SW480 (cell line): ENCODE measurements at places on chromosomes 3 and 15.

DNA sequence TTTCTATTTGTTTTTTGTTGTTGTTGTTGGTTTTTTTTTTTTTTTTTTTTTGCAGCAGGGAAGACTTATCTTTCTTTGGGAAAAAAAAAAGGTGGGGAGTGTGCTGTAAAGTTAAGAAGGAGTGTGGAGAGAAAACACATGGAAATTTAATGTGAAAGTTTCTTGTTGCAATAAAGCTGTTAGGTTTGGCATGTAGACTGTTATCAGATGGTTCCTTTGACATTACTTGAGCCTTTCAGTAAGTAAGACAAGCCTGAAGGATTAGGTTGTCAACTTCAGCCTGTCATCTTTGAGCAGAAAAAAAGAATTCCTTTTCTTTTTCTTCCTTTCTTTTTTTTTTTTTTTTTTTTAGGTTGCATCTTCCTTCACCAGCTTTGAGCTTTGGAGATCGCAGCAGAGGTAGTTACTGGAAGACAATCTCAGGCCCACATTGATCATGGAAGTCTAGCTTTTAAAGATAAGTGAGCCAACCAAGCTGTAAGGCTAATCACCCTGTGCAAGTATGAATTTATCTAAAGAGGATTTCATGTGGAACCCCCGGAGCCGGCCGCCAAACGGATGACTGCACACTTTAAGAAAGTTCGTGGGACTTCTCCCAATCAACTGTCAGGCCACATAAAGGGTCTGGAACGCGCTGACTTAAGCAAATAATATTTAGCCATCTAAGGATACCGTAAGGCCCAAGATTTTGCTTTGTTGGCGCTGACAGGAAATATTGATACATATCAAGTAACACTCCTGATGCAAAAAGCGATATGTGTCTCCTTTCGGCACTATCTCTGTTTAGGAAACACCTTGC lies 1040.1 kb upstream of the NR2F2 start:
- DNase-seq: no peak

DNA sequence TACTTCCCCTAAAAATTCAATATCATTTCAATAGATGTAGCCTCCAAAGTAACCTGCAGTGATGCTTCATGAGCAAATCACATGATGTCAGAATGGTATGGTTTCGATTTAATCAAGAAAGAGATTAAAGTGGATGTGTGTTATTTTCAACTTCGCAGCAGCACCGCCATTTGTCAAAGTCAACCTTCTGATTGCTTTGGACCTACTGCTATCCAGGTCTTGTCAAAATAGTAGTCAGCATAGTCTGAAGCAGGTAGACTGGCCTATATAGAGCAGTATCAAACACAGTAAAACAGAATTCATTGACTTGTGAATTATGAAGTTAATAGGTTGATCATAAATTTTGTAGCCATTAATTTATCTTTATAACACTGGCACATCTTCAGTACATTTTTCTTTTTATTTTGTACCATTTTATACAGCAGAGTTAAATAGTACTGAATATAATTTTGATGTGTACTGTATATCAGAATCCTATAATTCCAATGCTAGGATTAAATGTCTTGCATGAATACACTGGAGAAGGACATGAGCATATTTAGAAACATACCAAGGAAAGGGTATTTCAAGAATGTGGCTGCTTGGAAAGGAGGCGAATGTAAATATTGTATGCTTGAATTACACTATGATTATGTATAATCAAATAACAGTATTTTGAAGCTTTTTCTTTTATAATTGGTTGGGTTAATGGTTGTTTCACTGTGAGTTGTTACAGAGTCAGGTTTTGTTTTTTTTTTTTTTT lies 79.6 kb downstream of the CDIN1 start:
- no peak for DNase-seq

DNA sequence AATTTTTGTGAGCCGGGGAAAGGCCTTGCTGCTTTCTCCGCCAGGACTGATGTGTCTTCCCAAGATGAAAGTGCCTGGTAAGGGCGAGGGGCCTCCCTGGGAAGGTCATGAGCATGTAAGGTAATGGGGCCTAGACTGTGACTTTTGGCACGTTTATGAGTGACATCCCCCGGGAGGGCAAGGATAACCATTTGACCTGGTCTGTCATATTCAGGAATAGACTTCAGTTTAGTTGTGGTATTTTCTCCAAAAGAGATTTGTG lies 631 bp upstream of the CNBP start:
- DNase-seq: peak; percentile 35

- DNase-seq: no peak
Observed at GRCh38 chr15:101425787-101426365, 63.6 kb downstream of the PCSK6 start.

DNA sequence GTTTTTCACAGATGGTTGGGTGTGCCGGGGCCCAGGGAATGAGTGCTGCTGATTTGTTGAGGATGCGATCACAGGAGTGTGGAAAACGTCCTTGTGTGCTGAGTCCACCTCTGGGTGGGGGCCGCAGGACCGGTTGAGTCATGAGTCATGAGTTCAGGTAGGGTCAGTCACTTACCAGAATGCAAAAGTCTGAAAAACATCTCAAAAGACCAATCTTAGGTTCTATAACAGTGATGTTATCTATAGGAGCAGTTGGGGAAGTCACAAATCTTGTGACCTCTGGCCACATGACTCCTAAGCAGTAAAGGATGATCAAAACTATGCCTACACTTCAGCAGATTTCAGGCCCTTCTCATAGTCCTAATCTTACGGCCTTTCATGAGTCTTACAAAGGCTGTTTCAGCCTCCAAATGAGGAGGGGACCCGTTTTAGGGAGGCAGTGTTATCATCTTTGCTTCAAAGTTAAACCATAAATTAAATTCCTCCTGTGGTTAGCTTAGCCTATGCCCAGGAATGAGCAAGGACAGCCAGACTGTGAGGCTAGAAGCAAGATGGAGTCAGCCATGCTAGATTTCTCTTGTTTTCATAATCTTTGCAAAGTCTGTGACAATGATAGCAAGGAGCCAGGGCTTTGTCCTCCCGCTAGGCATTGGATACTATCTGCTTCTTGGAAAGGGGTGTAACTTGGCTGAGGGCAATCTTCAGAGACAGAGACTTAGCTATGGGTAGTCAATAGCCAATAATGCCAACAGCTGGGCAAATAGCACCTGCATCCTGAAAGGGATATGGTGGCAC lies 30.6 kb upstream of the PIAS1 start:
- DNase-seq: no peak

- DNase-seq: peak; percentile 59
Observed at GRCh38 chr3:68876112-68876713, 56.1 kb downstream of the TAFA4 start.

- DNase-seq: no peak
Observed at GRCh38 chr15:73747847-73748590, 5.1 kb downstream of the INSYN1 start.
